CD4-positive, alpha-beta T cell treated with Interleukin-15 for 1 hour (primary cell): ENCODE measurements at places on chromosomes 16 and 17.

DNA sequence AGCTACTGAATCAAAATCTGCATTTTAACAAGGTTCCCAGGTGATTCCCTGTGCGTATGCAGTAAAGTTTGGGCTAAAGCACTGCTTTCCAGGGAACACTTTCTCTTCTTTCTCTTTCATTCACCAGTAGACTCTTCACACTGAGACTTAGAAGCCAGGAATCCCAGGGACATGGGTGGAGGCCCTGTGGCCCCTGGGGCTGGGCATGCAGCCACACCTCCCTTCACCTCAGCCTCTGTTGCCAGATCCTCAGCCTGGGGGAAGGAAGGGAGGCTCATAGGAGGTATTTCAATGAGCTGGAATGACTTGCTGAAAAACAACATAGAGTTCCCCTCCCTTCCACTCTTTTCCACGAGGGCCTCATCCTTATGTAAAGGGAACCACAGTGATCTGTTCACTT is 1.2 kb downstream of the G6PC3 start:
- DNase-seq: no peak

DNA sequence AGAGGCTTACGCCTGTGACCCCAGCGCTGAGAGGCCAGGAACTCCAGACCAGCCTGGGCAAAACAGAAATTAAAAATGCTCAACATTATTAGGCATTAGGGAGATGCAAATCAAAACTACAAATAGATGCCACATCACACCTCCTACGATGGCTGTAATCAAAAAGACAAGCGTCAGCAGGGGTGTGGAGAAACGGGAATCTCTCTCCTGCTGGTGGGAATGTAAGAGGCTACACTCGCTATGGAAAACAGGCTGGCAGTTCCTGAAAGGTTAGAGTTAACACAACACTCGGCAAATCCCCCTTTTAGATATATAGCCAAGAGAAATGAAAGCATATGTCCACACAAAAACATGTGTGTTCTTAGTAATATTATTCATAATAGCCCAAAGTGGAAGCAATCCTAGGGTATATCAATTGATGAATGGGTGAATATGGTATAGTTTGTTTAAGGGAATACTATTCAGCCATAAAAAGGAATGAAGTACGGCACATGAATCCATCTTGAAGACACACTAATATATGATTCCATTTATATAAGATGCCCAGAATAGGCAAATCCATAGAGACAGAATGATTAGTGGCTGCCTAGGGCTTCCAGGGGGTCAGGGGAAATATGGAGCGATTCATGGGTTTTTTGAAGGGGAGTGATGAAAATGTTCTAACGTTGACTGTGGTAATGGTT is 1.8 kb upstream of the NPRL3 start:
- DNase-seq: no peak

GRCh38 chr17:31048780-31049179 is 46.0 kb upstream of the NF1 start:
- DNase-seq: no peak

DNA sequence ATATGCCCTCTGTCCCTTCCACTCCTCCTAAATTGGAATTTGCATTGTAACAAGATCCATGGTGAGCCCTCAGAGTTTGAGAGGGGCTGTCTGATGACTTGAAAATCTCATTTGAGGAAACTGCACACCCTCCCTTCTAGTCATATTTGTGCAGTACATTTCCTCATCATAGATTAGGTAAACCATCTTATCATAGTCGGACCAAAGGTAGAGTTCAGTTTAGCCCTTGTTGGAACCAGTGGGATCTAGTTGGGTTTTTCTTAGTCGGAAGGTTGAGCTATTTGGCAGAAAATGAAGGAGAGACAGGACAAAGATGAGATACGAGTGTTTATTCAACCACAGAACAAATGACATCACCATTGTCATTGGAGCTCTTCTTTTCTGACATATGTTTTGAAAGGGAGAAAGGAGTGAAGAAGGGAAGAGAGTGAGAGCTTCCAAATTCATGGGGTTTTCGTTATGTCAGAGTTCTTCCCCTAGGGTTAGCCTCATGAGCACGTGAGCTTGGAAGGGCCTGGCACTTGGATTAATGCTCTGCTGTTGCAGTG is 15.8 kb upstream of the KRT20 start:
- no peak for DNase-seq

GRCh38 chr16:22206842-22207714 is 1.0 kb downstream of the EEF2K start:
- peak; percentile 82 for DNase-seq

- no peak for DNase-seq
Observed at GRCh38 chr16:82732461-82732860, 105.7 kb downstream of the CDH13 start.

GRCh38 chr16:11349599-11350276 is 4.5 kb downstream of the RMI2 start:
- DNase-seq: peak; percentile 26

DNA sequence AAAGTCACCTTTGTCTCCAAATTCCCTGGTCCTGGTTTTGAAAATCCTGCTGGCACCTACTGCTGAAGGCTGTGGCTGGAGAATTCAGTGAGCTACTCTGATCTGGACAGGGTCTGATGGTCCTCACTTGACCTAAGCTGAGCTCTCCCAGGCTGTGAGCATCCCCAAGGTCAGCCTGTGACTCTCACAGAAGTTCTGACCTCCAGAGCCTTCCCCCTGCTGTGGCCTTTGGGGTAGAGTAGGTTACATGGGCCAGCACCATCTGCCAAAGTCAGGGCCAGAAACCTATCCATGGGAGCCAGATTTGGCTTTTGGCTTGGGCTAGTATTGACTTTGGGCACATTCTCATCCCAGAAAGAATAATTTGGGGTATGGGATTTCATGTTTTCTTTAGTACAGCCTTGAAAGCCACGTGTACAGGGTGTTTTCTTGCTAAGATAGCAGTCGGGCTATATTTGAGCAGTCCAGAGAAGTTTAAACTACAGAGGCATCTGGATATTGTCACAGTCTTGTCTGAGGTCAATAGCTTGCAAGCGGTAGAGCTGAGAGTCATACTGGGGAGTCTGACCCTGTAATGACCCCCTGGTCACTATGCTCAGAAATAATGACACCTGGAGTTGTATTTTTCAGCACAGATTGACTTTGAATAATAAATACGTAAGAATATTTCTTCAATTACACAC is 6.2 kb upstream of the AGRP start:
- DNase-seq: no peak
